Daoy (cell line): ENCODE measurements at places on chromosomes 7 and 10. TPM values are rescaled to one million over a fixed set of nuclear protein-coding genes. Genes with fewer than 3 reads are reported as not detected.

Gene CYP3A5
- total RNA-seq: 0.12 and 0.57 TPM in 2 replicates

Gene CNNM2
- 2.7 and 2.9 TPM in 2 replicates for total RNA-seq

Gene NKX2-3
- total RNA-seq: 0.17 TPM in 1 of 2 replicates, not detected in the other

DNA sequence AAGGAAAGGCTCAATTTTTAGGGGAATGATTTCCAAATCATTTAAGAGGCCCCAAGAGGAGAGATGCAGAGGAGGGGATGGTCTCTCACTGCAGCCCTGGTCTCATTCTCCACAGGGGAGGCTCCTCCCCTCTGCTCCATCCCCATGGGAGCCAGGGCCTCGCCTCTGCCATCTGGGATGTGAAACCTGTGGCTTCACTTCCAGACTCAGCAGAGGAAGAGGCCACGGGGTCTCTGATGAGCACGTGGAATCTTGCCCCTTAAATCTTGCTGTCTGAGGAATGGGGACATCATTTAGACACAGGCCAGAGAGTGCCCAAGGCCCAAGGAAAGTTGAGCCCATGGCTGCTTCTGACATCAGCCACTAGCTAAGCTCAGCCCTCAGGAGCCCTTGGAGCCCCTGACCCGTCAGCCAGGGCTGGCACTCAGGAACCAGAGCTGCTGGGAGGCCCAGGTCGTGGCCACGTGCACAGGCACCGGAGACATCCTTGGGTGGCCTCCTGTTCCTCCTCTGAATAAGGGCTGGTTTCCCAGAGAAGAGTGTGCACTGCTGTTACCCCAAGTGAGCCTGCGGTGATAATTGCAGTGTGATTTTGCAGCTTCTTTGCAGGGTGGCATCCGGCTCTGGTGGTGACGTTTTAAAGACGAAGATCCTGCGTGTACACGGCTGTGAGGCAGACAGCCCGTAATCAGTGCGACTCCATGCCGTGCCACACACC lies 50.5 kb downstream of the VIPR2 start:
- no peak for DNase-seq

DNA sequence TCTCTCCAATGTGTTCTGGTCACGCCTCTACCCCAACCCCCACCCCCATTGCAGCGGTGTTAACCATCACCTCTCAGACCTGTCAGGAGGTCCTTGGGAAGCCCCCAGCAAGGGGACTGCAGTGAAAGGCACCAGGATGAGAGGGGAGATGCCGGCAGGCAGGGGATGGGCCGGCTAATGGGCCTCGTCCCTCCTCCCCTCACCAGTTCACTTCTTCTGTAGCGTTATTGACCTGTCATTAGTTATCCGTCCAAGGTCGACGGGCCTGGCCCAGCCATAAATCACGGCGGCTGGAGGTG lies 18.8 kb downstream of the POLL start:
- no peak for DNase-seq

DNA sequence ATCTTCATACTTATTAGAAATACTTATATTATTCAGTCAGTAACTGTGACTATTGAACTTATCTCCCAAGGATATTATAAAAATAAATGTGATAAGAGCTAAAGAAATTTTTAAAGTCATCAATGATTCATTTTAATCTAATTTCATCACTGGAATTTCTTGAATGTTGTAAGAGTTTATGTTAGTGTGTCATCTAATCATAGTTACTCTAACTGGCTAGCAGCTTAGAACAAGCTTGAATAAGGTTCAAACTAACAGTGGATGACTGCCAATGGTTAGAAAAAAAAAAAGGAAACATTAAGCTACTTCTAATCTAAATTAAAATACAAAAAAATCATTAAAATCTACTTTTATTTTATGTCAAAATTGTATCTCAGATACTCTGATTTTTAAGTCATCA lies 1066.3 kb downstream of the CNTNAP2 start:
- no peak for DNase-seq
